ENCODE measurements at places on chromosomes 12 and 14. TPM values are rescaled to one million over a fixed set of nuclear protein-coding genes. Genes with fewer than 3 reads are reported as not detected.

KCNC2 gene
- 0.41 TPM for total RNA-seq

DNA sequence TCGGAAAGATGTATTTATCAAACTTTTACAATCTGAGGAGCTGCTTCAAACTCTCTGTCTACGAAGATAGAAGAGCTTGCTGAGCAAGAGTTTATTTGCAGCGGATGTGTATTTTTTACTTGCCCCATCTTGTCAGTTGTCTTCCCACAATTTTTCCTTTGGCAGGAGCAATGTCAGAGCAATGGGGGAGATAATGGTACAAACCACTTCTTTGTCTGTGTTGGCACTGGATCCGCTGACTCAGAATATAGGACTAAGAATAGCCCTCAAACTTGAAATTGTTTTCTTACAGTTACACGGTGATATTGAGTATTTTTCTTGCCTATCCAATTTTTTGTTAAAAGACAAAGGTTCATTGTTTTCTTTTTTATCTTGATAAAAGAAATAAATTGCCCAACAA, 27.6 kb downstream of the HELB start:
- no peak for DNase-seq

- no peak for DNase-seq
Observed at GRCh38 chr14:72024504-72024903, 92.3 kb downstream of the RGS6 start.

DNA sequence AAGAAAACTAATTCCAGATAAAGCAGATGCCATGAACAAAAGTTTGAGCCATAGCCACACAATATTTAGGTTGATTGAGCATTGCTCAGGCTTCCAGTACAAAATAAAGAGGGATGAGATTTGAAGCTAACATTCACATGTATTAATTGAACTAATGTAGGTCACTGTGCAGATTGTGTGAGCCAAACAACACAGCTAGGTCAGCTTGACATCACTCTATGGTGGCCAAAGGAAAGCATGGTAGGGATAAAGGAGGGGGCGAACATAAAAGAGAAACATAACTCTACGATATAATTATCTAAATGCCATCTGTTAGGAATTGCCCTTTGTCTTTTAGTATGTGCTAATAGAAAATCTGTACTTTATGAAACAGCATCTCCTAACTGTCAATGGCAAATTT, 477.7 kb upstream of the SYT1 start:
- no peak for DNase-seq

DNA sequence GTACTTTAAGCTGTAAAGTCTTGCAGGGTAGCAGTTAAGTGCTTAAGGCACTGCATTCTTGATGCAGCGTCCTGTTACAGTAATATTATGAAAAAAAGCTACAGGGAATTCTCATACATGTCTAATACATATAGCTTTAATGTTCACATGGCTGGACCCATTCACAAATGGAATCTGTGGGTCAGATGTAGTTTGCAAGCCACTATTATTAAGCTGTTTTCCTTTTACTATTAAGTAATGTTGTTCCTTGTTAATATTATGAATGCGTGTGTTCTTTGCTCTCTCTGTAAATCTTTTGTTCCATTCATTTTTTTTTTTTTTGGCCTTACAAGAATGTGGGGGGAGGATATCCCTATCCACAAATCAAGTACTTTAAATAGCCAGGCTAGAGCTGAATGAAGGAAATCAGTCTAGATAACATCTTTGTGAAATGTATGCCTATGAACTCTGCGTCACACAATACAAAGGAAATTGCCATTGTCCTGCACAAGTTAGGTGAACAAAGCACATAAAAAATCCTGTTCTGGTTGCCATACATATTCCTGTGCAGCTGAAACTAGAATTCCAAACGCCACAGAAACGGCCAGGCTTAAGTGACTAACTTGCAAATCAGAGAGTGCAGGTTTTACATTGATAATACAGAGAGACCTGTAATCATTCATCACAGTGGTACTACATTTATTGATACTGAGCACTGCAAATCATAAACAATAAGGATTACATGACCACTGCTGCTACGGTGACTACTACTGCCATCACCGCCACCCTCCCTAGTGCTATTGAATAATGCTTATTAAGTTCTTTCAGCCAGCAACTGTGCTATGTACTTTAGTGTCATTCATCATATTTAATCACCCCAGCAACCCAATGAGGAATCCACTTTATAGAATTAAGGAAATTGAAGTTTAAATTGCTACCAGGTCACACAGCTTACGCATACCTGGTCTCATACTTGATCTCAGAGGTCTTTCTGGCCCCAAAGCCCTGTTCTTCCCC, 111.9 kb downstream of the HMGA2 start:
- DNase-seq = no peak

DNA sequence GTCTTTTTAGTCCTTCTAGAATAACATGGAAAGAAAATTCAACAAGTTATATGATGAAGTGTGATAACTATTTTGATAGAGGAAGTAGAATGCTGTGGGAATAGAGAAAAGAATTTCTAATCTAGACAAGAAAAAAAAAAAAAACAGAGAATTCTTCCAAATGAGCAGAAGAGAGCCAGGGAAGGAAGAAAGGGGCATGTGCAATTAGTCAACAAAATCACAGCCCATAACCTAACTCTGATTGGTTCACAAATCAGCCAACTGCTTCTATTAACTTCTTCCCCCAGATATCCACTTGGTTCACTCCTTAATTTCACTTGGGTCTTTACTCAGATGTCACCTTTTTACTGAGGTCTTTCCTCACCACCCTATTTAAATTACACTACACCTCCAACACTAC, 69.5 kb downstream of the BTG1 start:
- no peak for DNase-seq

TMEM30B gene
- total RNA-seq = 1.4 TPM

OR4K5 gene
- total RNA-seq = not detected

SLC17A8 gene
- not detected for total RNA-seq

KRT4 gene
- not detected for total RNA-seq

DNA sequence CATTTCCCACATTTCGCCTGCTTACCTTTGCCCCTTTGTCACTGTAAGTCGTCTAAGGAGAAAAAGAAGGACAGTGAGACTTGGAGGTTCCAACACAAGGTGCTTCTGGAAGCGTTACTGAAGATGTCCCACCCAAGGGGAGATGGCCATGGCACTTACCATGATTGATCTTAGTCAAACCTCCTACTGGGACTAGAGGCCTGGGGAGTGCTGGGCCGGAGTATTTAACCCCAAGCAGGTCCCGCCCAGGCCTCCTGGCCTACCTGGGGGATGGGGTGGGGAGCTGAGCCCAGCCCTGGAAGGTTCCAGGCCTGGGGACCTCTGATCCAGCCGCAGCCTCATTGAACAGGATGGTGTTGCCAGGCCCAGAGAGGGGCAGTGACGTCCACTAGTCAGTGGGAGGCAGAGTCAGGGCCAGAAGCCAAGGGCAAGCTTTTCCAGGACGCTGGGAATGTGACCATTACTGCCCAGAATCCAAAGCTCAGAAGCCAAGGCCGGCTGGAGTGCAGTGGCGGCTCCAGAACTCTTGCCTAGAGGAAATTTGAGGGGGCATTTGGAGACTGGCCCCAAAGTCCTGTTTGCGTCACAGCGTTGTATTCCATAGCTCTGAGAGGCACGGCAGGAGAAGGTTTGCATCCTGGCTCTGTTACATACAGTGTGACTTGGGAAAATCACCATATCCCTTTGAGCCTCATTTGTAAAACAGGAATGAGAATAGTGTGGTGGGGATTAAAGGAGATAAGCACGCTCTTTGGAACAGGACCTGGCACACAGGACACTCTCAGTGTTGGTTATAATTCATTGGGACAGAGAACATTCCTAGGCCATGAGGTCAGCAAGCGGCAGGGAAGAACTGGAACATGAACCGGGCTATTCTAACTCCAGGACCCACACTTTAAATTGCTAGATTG, at the start of gene HPD:
Gene HPD, minus strand, starts transcription at position 198 of the 911 bp plus-strand sequence. Its CDS starts 36 bp downstream, at position 162.
- DNase-seq = peak; percentile 92

- DNase-seq = no peak
Observed at GRCh38 chr12:57233357-57234232, 4.1 kb downstream of the SHMT2 start.

DNA sequence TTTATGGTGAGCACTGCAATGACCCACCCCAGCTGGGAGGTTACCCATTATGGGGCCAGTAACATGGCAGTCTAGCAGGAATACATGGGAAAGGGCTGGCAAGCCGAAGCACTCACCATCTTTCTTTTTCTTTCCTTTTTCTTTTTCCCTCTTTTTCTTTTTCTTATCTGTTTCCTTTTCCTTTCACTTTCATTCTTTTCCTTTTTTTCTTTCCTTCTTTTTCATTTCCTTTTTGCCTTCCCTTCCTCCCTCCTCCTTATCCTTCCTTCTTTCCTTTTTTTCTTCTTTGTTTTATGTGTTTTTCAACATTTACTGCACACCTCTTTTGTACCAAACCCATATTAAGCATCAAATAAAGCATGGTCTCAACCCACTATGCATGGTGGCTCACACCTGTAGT, 501.1 kb downstream of the MED13L start:
- no peak for DNase-seq

DNA sequence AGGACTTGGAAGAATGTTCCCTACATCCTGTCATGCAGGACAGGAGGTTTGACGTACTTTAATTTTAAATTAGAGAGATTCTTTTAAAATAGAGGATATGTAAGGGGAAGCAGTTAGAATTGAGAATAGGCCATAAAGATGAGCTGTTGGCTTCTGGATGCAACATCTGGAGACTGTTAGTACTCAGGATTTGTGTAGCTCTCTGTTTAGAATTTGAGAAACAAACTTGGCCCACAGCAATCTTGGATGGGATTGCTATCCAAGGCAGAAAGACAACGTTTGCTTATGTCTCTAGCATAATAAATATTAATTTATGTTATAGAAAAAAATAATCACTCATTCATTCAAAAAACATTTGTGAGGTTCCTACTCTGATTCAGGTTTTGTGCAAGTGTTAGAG, 398.4 kb upstream of the NOVA1 start:
- no peak for DNase-seq
